NCI-H82 (cell line): ENCODE measurements at places on chromosomes 12 and 14.

- peak; percentile 95 for DNase-seq
Observed at GRCh38 chr14:69708586-69709560, 58.1 kb upstream of the SRSF5 start.

DNA sequence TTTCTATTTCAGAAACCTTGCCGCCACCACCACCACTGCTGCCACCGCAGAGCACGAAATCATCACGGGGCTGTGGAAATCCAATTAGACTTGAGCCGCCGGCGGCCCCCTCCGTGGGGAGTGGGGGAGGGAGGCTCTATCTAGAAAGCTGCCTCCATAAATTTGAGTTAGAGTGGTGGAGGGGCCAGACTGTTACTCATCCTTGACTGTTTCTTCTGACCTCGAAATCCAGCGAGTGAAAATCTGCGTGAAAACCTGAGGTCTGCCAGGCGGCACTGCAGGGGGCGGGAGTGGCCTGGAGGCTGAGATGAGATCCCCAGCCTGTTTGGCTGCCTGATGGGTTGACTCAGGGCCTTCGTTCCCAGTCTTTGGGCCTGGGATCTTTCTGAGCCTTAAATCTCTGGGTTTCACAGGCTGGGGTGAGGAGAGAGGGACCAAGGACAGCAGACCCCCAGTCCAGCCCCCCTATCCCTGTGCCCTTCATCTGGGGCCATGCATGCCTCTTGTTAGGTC is 29.9 kb downstream of the TSPAN9 start:
- peak; percentile 98 for DNase-seq

DNA sequence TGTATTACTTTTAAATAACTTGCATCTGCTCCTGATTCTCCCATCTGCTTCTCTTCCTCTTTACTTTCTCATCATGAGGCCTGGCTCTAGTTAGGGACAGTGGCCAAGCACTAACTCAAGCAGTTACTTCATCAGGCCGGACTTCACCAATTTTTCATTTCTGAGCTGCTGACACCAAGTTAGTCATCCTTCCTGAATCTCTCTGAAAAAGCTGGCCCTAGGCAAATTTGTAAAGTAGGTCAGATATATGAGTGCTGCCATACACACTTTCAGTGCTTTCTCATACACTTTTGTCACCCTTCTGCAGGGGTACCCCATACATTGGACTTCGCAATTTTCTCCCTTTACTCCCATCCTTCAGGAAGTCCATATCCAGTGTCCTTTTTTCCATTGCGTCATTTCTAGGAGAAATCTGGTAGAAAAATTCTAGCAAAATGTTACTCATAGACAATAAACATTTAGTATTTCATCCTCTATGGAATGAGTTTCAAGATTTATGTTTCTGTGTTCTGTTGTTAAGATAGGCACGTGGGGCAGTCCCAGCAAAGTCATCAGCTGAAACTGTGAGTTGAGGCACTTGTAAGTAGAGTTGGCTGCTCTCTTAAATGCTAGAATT is 276.8 kb upstream of the TMPO start:
- no peak for DNase-seq

- no peak for DNase-seq
Observed at GRCh38 chr12:123614531-123614930, 12.6 kb downstream of the DDX55 start.

- no peak for DNase-seq
Observed at GRCh38 chr12:120287491-120287890, 4.2 kb downstream of the RNU4-2 start.

DNA sequence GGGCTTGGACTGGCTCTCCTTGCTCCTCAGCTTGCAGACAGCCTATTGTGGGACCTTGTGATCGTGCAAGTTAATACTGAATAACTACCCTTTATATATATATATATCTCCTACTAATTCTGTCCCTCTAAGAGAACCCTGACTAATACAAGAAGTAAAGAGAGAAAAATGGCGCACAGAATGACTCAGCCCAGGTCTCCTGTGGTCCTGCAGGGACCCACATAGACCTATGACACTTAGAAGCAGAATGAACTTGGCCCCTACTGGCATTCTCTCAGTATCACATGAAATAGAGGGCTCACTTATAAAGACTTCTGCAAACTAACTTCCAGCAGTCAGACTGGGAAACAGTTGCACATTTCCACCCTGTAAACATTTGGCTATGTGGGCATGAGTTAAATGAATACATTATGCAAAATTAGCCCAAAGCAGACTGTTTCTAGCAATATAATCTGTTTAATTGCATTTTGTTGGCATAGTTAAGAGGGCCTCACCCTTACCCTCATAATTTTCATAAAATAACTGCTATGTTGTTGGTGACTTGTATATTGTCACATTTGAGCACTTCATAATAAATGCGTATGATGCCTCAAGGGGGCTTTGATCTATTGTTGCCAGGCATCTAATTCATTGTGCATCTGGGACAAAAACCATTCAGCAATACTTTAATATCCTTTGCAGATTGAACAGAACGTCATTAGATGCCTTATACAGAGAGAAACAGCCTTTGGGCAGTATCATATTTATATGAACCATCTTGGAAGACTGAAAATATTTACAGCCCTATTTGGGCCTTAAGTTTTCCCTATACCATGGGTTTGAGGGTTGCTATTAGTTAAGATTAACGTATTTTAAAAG is 349.7 kb upstream of the DIO2 start:
- no peak for DNase-seq

GRCh38 chr14:94019329-94019728 is 6.8 kb upstream of the OTUB2 start:
- no peak for DNase-seq

GRCh38 chr14:102968306-102968705 is 45.8 kb downstream of the AMN start:
- DNase-seq = no peak

GRCh38 chr14:49451938-49452337 is 134.2 kb downstream of the RPS29 start:
- DNase-seq = no peak

DNA sequence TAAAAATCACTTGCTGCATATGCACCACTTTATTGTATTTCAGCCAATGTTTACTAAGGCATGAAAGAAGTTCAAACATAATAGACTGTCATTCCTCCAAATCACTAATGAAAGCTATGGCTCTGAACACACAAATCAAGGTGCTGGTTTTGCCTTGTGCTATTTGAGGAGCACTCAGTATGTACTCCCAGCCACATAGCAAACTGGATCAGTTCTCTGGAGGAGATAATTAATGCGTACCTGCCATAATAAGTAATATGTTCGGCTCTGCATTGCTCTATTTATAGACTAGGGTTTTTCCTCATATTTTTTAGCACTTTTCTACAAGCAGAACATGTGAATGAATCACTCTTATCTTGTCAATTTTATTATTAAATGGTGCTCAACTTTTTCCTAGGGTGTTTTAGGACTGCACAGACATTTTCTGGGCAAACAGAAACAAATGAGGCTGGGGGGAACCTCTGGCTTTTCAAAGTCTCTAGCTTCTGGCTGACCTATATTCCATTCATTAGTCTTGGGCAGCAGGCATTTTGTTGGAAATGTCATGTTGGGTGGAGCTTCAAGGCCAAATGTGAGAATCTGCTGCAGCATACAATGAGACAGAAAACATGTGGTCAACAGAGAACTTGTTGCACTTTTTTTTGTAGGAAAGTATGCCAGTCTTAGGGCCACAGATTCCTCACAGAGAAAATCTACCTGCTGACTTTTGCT is 88.4 kb downstream of the GRIP1 start:
- no peak for DNase-seq

- DNase-seq = no peak
Observed at GRCh38 chr12:12803186-12803585, 10.0 kb upstream of the DDX47 start.

- peak; percentile 67 for DNase-seq
Observed at GRCh38 chr12:49294804-49295081, 204 bp upstream of the PRPH start.

DNA sequence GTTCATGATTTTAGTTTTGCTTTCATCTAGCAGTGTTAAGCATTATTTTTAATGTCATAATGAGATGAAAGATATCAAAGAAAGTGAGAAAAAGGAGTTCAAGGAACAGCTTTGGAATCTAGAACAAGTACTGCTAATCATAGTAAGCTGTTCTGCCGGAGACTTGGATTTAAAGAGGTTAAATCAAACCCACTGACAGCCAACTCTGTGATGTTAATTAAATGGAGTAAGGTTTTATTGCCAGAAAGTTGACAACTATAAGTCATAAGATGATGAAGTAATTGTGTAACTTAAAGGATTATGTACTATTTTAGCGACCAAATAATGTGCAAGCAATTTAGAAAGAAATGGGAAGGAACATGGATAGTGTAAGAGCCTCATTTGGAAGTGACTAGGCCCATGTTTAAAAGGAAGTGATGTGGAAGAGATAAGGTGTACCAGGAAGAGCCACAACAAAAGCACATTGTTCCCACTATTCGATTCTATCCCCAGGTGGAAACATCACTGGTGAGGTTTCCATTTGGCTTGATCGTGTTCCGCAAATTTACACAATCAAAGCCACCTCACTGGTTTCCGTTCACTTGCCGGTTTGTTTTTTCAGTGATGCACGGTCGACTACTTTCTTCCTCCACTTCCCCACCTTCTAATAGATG is 388.5 kb downstream of the PAWR start:
- DNase-seq = no peak

- DNase-seq = no peak
Observed at GRCh38 chr12:112996501-112996900, 18.2 kb downstream of the OAS2 start.

DNA sequence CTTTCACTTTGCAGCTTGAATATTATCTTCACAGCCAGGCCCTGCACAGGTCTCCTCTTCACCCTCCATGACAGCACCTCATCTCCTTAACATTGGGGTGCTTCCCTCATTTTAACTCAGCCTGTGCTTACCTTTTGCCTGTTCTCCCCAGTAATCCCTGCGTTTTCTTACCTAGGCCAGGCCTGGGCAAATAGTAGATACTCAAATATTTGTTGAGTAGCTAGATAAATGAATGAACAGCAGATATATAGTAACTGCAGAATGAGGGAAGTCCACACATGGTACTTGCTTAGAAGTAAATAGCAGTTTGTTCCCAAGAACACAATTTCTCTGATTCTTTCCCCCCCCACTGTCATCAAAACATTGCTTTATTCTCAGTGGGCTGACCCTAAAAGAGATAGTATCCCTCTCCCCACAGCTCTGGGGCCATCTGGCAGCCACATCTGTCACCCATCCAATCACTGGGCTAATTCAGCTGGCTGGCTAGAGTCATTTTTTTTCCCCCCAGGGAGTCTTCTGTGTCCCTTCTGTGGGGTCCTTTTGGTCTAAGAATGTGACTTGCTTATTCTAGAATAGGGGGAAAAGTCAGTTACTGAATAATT is 43.2 kb downstream of the APPL2 start:
- DNase-seq = peak; percentile 88

- no peak for DNase-seq
Observed at GRCh38 chr12:9669534-9669933, at the start of gene CLEC2D. Gene CLEC2D (plus strand): TSS chr12:9669713. CDS start chr12:9669735, 22 bp downstream.

DNA sequence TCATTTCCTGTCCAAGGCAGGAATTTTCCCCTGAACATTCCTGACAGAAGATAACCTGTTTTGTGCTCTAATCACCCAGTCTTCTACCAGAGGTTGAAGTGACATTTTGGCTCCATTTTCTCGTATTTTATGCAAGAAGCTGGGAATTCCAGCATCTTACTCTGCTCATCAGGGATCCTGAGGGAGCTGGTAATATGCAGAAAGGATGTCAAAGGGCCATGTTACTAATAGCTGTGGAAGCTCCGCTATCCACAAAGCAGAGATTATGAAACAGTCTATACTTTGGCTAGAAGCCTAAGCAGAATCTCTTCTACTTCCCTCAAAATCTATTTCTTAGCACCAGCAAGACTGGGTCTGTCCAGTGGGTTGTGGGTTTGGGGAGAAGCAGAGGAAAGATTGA is 613.0 kb downstream of the DIO2 start:
- DNase-seq = no peak

DNA sequence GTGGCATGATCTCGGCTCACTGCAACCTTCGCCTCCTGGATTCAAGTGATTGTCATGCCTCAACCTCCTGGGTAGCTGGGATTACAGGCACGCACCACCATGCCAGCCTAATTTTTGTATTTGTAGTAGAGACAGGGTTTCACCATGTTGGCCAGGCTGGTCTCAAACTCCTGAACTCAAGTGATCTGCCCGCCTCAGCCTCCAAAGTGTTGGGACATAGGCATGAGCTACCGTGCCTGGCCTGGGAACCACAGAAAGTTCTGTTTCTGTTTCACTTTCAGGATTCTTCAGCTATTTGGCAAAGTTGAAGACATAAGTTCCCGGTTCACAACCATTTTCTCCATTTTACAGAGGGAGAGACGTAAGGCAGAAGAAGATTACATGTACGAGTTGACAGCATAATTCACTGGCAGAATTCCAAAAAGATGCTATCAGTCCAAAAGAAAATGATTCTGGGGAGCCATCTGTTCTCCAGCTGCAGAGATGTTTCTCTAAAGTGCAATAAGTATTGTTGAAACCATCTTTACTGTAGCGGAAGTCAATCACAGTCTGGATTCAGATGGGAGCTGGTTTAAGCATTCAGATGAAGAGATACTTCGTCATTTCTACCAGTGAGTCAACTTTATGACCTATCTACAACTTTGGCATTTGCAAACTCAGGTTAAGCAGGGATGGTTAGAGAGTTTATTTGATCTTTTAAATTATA is 8.1 kb upstream of the RNF34 start:
- no peak for DNase-seq

DNA sequence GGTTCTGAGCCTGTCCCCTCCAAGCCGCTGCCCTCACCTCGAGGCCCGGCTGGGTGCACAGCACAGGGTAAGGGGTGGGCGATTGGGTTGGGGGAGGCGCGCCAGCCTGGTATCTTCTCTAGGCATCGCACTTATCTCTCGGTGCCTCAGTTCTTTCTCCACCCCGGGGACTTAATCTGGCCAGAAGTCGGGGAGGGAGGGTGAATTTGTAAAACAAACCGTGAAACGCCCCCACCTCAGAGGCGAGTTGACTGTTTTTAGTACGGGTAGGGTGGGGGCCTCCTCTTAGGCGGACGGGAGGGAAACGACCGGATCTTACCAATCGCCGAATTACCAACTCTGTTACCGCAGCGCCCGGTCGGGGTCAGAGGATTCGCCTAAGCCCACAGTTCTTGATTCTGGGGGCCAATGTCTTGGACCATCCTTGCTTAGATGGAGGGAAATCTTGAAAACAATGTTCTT is 1.4 kb upstream of the TBX3 start:
- DNase-seq = peak; percentile 48

- peak; percentile 88 for DNase-seq
Observed at GRCh38 chr14:76917158-76917596, 91.0 kb downstream of the LRRC74A start.
